ENCODE measurements at places on chromosomes 5 and 9.

DNA sequence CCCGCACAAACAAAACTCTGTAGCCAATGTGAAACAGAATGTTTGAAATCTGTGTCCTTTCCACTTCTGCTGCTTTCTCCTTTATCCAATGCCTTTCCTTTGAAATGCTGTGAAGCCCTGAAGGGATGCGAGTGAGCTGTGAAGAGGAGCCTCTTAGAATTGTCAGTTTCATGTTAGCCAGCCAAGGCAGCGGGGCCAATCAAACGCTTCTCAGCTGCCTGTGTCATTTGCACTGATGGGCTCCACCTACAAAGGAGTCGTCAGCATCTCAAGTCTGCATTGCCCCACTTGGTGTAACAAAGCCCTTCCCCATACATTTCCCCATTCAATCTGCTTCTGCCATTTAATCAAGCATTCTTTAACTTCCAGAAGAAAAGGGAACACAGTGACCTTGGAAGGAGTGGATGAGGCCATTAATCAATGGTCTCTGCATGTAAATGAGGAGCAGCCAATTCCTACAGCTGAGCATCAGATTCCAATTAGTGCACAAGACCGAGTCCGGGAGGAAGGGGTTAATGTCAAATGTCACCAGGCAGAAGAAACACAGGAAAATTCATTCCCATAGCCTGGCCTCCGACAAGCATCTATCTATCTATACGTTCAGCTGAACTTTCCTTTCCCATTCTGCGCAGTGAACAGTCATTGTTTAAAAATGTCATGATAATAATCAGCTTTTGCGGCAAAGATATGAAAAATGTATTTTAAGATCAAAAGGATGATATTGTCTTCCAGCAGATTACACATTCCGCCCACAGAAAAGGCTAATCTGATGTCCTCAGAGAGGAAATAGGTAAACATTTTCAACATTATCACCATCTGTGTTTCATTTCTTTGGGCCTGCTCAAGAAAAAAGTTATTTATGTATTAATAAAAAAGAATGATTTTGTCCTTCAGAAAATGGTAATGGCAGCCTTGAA, 154.6 kb downstream of the FSTL4 start:
- DNase-seq = no peak

DNA sequence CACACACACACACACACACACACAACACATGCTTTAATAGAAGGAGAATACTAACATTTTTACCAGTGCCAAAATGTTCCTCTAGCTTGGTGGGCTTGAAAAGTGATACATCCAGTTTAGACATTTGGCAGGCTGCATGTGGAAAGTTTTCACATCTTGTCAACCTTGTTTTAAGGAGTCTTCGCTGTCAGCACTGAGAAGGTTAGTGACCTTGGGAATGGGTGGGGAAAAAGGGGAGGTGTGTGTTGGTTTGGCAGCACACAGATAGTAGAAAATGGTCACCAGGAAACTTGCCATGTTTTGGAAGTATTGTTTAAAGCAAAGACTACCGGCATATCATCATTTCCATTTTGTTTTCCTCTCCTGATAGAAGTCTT, 346.5 kb upstream of the ADAMTSL1 start:
- DNase-seq = no peak

GRCh38 chr9:114911167-114911821, 19.1 kb downstream of the TNFSF8 start:
- no peak for DNase-seq

GRCh38 chr9:123338710-123339665, 17.0 kb upstream of the CRB2 start:
- DNase-seq = no peak

- DNase-seq = no peak
Observed at GRCh38 chr9:70054521-70054920, 10.9 kb downstream of the MAMDC2 start.

- no peak for DNase-seq
Observed at GRCh38 chr9:336039-336438, 121.4 kb downstream of the DOCK8 start.

DNA sequence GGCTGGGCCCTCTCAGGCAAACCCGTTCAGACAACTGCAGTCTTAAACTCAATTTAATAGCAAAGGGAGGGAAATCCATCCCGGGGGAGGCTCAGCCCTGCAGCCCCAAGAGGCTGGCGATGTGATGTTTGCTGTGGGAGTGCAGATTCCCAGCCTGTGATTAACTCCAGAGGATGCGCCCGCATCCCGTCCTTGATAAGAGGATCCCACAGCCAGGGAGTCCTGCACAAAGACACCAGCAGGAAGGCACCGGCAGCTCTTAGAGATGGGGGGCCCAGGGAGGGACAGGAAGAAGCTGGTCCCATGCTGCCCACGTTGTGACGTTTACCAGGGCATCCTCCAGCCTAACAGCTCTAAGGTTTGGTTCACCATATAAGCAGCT, 64.7 kb downstream of the MRPL36 start:
- no peak for DNase-seq

- DNase-seq = no peak
Observed at GRCh38 chr9:80197661-80198060, 625.9 kb downstream of the TLE4 start.
